ENCODE measurements at places on chromosomes 2 and 18.

GRCh38 chr2:221602938-221603337, 30.8 kb upstream of the EPHA4 start:
- no peak for DNase-seq

GRCh38 chr2:692767-693166, 15.6 kb upstream of the TMEM18 start:
- DNase-seq = no peak

DNA sequence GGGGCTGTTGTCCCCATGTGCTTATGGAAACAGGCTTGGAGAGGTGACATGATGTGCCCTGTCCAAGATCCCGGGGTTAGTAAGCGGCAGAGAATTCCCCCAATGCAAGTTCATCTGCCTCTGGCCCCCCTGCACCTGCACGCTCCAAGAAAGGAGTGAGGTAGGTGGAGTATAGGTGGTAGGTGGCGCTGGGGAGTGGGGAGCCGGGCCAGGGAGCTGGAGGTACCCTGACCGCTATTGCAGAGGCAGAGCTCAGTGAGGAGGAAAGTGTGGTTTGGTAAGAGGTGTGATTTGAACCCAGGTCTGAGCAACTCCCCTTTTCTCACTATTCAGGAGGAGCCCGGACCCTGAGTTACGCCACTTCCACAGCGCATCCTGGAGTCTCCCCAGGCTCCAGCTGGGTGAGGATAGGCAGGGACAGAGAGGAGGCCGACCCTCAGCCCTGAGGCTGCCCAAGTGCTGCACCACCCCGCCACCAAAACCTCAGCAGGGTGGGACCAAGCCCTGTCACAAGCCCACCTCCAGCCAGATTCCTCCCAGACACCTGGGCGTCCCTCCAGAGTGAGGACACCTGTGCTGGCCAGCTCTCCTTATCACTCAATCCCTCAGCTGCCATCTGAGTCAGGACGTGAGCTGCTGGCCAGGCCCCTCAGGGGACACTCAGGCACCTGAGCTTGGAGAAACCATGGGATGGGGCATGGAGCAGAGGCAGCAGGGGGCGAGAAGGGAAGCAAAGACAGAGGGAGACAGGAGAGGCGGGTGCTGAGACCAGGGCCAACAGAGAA, 5.6 kb downstream of the HAAO start:
- DNase-seq = no peak

- no peak for DNase-seq
Observed at GRCh38 chr2:148545390-148546256, 98.9 kb upstream of the EPC2 start.

DNA sequence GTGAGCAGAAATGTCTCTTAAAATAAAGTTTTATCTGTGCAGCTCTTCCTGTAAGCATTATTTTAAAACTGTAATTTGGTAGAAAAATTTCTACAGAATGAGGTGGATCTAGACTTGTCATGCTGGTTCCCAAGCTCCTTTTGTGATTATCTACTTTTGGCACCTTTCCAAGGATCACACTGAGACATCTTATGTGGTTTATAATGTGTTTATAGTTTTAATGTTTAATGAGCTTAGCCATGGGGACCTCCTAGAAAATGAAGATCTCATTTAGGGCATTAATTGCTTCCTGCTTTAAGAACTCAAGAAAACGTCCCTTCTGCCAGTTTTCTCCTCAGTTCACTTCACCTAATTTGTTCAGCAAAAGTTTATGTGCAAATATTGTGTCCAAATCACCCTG, 468.4 kb downstream of the SUCLG1 start:
- no peak for DNase-seq

GRCh38 chr18:58177004-58177717, 133.1 kb downstream of the NEDD4L start:
- DNase-seq = peak; percentile 95

- DNase-seq = no peak
Observed at GRCh38 chr18:34551824-34552223, 158.3 kb upstream of the DTNA start.

DNA sequence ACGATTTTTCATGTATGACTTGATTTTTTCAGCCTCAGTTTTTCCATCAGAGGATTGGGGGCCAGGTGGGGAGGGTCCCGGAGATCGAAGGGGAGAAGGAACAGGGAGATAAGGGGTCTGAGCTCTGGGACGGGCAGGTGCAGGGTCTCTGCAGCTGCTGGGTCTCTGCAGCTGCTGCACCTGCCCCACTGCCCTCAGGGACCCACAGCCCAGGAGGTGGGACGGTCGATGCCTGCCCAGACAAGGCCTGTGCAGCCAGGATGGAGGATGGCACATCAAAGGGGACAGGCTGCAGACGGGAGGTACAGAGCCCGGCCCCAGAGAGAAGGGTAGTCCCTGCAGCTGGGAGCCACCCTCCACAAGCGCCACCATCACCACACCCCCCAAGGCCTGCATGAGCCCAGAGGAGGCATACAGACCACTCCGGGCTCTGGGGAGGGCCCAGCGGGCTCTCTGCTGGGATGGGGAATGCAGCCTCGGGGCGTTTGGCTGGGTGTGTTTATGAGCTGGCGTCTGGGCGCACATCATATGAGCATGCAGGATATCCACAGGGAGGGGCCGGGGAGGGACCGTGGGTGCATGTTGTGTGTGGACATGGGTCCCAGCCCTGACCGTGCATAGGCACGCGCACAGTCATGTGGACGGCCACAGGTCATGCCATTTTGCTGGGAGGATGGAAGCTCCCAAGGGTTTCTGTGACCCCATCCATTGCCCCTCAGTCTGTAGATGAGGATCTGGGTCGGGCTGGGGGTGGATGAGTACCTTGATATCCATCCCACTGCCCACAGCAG, 34.9 kb upstream of the GPC1 start:
- no peak for DNase-seq

- no peak for DNase-seq
Observed at GRCh38 chr2:113114224-113114945, 13.0 kb upstream of the IL1RN start.

DNA sequence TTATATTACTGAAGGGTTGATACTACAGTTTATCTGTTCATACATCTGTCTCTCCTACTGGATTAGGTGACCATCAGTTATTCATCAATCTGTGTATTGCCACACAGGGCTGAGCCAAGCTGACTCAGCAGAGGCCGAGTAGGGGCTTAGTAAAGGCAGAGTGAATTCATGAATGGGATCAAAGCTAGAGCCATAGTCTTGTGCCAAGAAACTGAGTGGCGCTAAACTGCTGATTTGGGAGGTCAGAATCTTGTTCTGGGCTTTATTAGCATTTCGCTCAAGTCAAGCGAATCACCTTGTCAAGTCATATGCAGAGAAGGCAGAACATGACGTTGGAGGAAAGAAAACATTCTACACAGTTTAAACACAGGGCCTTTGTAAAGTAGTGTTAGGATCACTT, 34.1 kb downstream of the SOCS6 start:
- peak; percentile 66 for DNase-seq

DNA sequence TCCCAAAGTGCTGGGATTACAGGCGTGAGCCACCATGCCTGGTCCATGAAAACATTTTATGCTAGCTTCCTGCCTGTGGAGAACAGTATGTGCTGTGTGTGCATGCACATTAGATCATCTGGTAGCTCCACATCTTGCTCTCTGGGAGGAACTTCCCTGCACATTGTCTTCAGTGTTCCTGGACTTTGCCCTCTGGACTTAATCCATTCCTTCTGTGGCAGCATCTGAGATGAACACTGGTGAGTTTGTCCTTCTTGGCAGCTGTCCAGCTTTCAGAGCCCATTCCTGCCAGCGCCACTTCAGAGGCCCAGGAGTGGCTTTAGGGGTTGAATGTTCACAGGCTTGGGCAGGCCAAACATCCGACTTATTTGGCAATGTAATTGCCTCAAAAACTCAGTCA, 65.2 kb downstream of the POU3F3 start:
- no peak for DNase-seq

DNA sequence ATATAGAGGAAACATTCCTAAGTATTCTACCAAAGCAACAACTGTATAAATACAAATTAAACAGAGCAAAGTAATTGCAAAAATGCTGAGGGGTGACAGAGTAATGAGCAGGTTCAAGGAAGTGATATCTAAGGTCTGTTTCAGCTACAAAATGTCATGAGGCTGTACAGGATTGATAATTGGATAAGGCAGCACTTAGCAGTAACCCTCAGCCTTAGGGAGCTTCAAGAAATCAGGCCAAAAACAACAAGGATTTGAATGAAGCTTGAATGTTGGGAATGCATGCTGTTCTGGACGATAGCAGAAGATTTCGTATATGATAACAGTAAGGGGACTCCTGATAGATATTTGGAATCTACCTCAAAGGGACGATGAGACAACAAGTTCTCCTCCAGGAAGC, 142.0 kb upstream of the MMADHC start:
- DNase-seq = no peak

DNA sequence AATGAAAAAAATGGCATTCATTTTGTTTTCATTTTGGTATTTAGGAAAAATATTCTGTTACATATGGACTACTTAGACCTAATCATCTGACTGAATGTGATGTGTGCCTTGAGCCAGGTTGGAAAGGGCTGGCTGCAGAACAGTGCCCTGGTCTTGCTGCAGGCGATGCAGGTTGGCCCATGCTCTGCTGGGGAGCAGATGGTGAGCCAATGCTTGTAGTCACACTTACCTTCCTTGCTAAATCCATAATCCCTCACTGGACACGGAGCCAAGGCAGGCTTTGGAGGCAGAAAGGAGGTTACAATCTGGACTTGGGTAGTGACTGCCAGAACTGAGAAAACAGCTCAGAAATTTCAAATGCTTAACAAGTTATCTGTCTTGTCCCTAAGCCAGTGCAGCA, 228.7 kb downstream of the ARHGAP15 start:
- DNase-seq = no peak

DNA sequence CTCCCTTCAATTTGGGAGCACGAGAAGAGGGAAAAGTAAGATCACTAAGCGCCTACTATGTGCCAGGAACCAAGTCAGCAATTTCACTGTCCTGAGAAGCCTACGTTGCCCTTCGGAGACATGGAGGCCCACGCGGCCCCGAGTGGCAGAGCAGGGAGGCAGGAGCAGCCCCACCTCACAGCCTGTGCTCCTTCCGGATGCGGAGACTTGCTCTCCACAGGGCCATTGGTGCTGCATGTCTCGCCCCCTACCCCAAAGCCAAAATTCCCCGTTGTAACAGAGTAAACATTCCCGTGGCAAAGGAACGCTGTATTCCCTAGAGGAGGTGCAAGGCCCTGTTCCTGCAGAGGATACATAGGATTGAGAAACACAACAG, 4.5 kb downstream of the SLC14A2 start:
- DNase-seq = no peak

DNA sequence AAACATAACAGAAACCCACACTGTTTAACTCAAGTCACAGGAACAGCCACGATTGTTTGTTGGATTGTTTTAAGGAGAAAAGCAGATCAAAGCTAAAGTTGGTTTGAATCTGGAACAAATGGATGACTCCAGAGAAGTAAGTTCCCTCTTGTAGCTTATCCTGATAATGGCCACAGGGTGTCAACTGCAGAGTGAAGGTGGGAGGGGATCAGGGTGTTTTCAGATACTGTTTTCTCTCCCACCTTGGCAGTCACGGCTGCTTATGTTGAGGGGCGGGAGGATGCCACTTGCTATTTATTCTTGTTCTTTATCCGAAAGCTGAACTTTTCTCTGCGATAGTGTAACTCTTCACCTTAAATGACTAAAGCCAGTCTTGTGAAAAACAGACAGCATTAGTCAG, 36.5 kb upstream of the INPP4A start:
- DNase-seq = no peak

DNA sequence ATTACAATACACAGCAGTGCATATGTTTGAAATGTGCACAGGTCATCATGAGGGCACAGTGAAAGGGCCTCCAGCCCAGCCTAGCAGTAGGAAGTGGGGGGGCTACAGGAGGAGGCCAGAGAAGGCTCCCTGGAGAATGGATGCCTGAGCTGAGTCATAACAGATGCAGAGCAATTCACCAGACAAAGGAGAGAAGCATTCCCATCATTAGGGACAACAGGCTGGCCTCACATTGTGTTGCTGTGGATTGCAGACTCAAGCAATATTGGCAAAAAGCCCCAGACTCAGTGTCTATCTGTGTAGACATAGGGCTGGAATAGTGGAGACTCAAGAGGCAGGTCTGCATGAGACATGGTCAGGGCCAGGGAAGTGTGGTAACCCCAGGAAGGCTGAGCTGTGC, 329.9 kb downstream of the DLGAP1 start:
- peak; percentile 96 for DNase-seq

DNA sequence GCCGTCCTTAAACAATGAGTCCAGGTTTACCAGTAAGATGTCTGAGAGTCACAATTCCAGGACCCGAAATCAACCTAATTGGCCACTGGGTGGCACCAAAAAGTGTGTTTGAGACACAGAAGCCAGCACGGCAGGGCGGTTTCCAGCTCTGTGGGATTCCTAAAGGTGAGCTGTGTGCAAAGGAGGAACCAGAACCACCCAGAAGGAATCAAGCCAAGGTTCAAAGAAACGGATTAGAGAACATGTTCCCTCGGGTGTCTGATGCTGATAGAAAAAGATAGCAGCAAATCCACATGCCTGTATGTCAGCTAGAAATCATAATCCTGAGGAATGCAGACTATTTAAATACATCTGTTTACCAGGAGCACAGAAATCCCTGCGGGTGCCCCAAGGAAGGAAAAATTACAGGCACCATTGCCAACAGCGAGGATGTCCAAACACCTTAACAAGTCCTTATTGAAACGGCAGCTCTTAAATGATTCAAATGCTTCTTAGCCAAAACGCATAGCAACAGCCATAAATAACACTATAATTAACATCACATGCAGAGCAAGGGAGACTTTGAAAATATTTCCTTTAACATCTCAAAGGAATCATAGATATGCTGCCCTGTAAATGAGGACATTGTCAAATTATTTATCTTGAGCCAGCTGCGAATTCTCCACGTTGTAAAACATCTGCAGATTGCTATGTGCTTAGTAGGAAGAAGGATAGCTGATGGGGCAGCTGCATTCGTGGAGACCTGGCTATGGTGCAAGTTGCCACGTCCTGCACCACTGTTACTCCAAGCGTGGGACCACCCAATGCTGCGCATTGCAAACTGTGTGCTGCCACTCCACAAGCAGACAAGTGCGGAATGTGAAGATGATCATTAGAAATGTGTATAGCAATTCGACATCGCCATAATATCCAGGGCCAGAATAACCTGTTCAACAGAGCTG, 318.7 kb upstream of the NCKAP5 start:
- DNase-seq = peak; percentile 79

DNA sequence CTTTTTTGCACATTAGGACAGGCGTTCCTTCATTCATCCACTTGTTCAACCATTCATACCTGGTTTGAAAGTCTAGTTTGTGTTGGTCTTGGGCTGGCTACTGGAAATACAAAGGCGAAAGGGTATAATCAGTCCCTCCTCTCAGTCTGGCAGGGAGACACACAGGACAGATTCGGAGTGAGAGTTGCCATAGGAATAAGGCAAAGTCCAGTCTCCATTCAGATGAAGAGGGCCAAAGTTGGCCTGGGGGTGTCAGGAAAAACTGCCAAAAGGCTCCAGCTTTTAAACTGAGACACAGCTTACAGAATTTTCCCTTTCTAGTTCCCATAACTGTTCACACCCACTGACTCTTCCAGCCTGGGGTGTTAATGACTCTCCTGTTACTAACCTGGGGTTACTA, 96.3 kb upstream of the AQP4 start:
- no peak for DNase-seq

DNA sequence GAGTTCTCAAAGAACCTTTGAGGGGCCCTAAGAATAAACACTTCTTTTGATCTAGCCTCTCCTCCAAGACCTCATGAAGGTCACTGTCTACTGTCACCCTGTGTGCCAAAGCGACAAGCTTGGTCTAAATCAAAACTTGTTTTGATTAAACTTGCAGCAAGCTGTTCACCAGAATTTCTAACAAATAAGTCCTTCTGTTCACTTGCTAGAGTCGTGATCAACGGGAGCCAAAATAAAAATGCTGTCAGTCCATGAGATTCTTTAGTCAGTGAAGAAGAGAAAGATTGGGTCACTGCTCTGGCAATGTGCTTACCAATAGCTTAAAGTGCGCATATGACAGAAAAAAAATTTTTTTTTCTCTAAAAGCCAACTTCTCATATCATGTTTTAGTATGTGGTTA, 53.9 kb upstream of the GALNT5 start:
- no peak for DNase-seq
